ENCODE measurements at places on chromosomes 3 and 15.

- no peak for DNase-seq
Observed at GRCh38 chr3:50385754-50386153, 26.4 kb upstream of the TMEM115 start.

- no peak for DNase-seq
Observed at GRCh38 chr3:52712291-52713212, 6.6 kb downstream of the SPCS1 start.

- no peak for DNase-seq
Observed at GRCh38 chr15:29668120-29668602, 154.1 kb downstream of the TJP1 start.

DNA sequence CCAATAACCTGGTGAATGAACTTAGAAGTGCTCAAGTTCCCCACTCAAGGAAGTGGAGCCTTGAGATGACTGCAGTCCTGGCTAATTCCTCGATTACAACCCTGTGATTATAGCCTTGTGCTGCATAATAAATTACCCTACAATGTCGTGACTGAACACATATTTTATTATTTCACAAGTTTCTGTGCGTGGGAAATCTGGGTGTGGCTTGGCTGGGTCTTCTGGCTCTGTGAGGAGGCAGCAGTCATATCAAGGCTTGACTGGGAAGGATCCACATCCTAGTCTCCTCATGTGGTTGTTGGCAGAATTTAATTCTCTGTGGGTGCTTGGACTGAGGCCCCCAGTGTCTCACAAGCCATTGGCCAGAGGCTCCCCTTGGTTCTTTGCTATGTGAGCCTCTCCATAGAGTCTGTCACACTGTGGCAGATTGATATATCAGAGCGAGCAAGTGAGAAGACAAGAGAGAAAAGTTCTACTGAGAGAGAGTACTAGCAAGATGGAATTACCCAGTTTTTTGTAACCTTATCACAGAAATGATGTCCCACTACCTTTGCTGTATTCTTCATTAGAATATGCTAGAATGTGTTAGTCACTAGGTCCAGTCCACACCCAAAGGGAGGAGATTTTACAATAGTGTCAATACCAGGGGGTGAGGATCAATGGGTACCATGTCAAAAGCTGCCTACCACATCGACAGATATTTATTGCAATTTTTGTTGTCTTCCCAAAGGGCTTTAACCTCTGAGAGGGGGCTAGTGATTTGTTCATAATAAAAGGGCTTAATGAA lies 102.8 kb upstream of the TBC1D5 start:
- DNase-seq = no peak

DNA sequence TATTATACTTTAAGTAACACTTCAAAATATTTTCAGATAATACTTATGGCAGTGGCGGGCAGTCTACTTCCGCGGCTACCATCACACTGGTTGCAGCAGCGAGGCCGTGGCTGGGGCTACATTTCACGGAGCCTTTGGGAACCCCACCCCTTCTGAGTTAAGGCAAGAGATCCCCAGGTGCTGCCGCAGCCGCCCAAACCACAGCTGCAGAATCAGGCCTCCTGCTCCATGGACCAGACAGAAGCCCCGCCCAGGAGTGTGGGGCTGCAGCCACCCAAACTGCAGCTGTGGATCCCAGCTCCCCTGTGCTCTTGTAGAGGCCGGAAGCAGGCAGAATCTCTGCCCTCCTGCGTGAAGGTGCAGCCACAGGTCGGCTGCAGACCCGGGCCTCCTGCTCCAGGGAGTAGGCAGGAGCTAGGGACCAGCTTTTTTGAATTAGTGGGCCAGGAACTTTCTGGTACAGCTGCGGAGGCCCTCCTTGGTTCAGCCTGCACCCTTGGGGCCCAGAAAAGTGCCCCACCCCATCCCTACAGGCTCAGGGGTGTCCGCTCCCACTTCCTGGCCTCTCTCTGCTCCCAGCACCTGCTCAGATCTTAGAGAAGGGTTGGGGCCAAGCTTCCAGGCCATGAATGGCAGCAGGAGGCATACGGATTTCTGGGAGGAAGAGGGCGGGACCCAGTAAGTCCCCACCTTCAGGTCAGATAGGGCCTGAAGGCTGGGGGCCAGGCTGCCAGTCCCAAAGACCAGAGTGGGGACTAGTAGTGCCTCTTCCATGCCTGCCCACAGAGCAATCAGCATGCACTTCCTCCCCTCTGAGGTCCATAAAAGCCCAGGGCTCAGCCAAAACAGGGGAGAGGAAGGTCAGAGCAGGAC lies 1188.8 kb upstream of the CADM2 start:
- no peak for DNase-seq

DNA sequence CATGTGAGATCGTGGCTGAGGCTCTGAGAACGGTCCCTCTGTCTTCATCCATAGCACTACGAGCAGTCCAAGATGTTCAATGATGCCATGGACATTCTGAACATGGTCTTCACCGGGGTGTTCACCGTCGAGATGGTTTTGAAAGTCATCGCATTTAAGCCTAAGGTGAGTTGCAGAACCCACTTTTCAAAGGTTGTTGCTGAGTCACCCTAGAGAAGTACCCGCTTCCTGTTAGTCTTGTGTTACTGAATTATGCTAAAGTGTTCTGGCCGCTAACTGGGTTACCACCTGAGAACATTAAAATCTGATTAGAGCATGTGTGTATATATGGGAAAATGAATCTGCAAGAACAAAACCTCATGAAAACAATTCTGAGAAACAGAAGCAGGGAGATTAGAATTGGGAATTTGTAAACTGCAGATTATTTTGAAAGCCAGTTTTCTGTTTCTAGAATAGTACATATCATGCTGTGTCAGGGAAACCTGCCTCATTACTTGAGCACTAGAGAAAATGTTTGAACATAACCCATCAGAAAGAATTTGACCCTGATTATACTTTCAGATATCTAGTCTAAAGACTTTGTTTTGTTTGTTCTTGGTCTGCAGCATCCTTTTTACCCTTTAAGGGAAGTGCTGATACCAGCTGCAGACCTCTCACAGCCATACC lies 92.6 kb downstream of the CHDH start:
- DNase-seq = no peak

GRCh38 chr3:62332835-62333244 lies 40.5 kb downstream of the FEZF2 start:
- DNase-seq = no peak

DNA sequence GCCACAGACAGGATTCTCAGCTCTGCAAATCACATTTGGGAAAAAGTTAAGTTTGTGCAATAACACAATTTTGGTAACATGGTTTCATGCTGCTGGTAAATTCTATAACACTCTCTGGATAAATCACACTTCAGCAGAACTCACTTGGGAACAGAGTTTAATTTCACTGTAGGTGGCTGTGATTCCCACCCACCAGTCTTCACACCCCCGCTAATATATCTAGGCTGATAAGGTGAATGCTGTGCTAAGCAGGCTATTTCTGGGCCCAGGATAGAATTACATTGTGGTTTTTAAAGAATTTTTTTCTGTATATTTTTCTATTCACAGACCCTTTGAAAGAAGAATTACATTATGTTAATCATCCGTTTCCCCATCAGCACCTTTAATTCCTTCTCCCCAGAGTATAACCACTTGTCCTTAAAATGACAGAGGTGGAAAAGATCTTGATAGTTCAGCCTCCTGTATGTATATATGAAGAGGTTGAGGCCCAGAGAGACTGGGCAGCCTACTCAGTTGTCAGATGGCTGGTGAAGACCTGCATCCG lies 22.9 kb downstream of the MAP2K1 start:
- DNase-seq = no peak

DNA sequence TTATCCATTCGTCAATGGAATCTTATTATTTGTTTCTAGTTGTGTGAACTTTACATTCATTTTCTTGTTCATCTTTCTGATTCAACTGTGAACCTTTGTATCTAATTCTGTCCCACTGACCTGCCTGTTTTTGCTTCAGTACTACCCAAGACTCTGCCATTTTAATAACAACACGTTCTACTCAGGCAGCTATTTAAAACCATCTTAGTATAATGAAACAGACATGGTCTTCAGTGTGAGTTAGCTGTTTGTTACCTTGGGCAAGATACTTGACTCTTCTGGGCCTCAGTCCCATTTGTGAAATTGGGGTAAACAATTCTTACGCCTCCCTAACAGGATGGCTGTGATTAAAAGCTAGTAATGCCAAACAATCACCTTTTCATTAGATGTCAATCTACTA lies 1.6 kb downstream of the BTBD1 start:
- DNase-seq = no peak

DNA sequence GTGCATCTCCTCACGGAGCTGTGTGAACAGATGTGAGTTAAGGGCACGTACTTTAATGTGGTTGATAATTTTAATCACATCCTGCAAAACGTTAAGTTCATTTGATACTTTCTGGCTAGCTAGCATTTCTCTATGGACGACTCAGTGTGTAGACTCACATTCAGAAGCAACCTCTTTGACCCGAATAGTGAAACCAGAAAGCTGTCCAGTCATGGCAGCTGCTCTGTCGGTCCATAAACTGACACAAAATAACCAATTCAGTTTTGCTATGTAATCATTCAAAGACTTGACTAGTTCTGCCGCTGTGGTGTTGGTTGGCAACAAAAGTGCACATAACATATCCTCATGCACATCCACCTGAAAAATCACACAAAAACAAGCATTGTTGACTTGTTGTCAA lies 3.7 kb upstream of the GFM1 start:
- DNase-seq = no peak

GRCh38 chr3:101988596-101988995 lies 139.3 kb downstream of the NFKBIZ start:
- no peak for DNase-seq

DNA sequence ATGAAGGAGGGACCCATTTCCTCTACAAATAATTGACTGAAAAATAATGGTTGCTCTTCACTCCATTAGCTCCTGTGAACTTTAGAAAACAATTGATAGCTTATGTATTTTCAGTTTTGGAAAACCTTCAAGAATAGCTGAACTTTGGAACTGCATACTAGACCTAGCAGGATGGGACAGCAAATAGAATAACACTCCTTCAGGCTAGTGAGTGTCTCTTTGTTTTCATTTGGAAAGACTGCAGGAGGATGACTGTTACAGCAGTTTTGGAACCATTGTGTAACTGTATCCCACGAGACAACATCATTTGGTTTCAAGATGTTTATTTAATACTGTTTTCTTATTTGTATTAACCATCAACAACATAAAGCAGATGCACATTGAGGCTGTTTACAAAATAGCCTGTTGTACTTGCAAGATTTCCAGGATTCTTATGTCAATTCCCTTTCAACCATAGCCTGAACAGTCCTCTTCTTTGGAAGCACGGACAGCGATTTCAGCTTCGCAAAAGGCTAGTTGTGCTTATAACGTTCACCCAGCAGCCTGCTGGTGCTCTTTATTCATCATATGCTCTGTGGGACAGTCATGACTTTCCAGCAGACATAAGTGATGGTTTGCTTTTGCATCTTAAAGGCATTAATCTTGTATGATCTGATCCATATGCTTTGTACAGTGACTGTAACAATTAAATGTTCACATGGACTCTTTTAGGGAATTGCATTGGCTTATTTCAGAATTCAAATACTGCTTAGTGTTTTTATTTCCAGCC lies 335.5 kb downstream of the IL5RA start:
- no peak for DNase-seq

DNA sequence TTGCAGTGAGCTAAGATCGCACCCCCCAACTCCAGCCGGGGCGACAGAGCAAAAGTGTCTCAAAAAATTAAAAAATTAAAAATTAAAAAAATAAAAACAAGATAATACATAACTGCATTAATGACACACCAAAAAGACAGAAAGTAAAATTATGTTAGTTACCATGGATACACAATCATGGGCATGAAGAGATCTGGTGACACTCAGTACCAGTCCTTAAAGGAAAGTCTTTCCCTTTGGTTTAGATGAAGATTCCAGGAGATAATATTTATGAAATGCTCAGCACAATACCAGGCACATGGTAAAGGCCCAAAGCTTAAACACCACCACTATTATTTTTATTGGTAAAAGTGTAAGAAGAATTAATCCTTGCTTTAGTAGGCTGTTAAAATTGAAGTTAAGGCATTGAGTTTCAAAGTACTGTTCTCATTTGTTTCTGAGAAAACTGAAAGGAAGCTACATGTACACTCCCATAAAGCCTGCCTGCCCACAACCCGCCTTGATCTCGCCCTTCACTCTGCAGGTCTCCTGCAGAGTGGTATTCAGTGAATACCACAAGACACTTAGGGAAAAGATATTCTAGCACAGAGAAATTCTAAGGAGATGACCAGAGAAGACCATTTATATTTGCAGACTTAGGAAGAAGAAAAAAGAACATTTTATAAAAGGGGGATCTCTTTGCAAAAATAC lies 52.3 kb downstream of the SUCLG2 start:
- DNase-seq = no peak

DNA sequence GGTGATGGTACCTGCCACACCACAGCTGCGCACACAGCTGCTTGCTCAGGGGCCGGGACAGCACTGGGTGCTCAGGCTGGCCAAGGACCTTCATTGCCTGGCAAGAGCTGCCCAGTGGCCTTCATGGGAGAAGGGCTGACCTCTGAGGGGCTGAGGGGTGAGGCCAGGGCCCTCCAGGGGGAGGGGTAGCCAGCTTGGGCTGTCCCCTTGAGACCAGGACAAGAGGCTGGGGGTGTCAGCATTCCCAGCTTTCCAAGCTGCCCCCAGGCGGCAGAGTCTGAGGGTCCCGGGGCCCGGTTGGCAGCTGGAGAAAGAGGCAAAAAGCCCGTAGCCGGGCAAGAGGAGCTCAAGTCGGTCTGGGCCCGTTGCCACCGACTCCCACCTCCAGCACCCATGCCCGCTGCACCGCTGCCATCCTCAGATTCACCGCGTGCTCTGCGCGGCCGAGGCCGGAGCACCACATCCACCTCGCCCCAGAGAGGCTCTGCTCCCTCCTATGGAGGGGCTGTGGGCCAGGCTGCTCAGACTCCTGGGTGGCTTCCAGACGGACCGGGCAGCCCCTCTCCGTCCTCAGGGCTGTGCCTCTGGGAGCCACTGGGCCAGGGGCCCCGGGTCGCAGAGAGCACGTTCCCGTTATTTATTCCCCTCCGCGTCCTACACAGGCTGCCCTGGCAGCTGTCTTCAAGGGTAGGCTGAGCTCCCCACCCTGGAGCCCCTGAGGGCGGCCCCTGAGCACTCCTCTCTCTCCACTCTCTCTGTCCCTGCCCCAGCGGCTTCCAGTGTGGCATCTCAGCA lies 51.5 kb downstream of the PLXNA1 start:
- no peak for DNase-seq

DNA sequence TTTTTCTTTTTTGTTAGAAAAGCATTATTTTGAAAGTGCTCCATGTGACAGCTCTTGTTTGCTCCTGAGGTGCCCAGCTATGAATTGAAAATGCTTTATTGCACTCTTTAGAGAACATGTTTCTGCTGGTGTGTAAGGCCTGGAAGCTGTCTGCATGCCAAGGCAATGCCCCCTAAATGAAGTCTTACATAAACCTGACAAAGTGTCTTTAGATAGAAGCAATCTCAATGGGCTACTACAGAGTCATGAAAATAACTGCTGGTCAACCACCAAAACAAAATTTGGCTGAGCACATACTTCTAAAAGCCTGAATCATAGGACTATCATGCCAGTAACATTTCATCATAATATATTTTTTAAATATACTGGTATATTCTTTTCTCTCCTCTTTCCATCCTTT lies 178.7 kb downstream of the THRB start:
- no peak for DNase-seq

GRCh38 chr15:92708635-92709034 lies 53.1 kb upstream of the FAM174B start:
- DNase-seq = no peak
